ENCODE measurements at places on chromosomes 1 and 21.

- no peak for DNase-seq
These were observed 17.9 kb downstream of the FOXO6 start for GRCh38 chr1:41378999-41379737.

DNA sequence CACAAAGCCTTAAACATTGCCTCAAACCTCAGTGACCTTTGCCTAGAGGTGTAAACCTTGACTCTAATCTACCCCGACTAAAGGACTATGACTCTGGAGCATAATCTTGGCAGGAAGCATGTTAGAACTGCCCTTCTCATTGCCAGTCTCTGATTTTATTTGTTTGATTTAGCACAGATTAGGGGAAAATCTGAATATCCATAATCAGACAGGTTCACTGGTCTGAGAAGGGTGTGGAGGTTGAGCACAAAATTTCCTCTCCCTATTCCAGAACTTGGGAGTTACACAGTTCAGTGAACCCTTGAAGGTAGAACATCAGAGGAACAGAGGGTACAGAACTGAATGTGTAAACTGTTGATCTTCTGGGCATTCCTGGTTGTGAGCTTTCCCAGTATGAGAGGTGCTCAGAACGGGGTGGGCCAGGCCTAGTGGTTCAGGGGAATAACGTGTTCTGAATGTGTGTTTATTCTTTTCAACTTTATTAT is 8.3 kb upstream of the PSMB4 start:
- DNase-seq = no peak

DNA sequence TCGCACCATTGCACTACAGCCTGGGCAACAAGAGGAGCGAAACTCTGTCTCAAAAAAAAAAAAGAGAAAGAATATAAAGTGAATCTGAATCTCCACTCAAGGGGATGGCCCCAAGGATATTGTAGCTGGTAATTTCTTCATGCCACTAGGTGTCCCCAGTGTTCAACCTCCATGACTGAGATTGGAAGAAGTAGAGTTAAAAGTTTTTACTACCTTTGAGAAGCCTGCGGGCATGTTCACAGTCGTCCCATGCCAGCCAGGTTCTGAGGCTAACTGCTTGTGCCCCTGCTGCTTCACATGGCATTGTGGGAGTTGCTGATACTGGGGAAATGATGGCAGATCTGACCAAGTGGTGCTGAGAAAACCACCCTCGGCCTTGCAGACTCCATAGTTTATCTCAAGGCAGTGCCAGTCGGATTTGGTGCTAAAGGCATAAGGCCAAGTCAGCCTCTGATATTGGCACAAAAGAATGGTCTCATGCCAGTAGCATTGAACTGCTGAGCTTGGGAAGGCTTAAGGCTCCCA is 10.8 kb upstream of the SHISA4 start:
- peak; percentile 46 for DNase-seq

GRCh38 chr21:29704719-29705118 is 235.1 kb downstream of the GRIK1 start:
- no peak for DNase-seq

GRCh38 chr1:85991261-85991660 is 165.3 kb downstream of the COL24A1 start:
- no peak for DNase-seq

DNA sequence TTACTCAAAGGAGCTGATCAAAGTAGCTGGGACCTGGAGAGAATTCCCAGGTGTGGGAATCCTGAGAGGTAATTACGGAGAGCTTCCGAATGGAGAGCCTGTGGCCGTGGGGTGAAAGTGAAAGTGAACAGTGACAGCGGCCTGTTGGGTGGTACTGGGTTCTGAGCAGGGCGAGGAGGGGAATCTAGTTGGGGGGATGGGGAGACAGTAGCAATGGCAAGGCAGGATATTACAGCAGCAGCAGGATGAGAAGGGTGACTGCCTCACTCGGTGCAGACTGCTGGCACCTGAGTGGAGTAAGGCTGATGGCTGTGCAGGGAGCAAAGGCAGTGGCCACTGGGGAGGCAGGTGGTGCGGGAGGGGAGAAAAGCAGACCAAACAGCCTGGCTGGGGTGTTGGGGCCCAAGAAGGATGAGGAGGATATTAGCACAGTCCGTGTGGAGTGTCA is 70.3 kb upstream of the PRDX6 start:
- no peak for DNase-seq

GRCh38 chr1:246724731-246725095 is 504 bp downstream of the SCCPDH start:
- DNase-seq = no peak

GRCh38 chr1:225533238-225533637 is 105.4 kb upstream of the LBR start:
- DNase-seq = no peak

DNA sequence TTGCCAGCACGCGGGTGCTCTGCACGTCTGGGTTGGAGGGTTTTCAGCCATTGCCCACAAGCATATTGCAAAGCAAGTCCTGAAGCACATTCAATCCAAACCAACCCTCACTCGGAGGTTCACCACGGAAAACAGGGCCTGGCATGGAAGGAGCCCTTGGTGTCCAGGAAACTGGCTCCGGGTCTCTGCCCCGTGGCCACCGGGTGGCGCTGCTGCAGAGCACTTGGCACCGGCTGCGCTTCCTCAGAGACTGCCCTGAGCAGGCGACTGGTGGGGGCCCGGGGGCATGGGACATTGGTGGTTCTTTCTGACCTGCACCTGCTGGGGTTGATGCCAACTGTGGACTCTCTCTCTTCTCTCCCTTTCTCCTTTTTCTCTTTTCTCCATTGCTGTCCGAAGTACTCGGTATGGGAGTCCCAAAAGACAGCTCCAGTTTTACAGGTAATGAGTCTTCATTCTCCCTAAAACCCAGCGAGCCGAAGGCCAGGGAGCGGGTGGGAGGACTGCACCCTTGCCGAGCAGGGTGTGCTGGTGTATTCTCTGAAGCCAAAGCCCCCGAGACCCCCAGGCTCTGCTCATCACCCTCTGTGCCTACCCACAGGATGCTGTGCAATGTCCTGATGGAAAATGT is 4.1 kb upstream of the KCNAB2 start:
- DNase-seq = no peak

DNA sequence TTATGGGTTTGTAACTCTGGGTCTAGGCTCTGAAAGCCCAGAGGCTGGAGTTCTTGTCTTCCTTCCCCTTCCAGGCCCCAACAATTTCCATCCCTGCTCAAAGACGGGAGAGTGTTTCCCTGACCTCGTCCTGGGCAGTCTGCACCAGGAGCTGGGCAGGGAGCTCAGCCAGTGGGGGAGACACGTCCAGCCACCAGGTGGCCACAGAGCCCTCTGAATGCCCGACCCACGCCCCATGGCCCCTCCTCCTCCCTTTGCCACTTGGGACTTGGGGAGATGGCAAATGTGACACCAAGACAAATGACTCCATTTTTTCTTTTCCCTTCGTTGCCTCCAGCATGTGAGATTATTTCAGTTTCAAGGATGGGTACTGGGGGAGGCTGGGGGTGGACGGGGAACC is 159.9 kb upstream of the AJAP1 start:
- DNase-seq = no peak

- DNase-seq = no peak
These were observed 19.7 kb upstream of the ADGRB2 start for GRCh38 chr1:31783846-31784245.

GRCh38 chr1:153510984-153511410 is 24.8 kb downstream of the S100A6 start:
- DNase-seq = peak; percentile 70

DNA sequence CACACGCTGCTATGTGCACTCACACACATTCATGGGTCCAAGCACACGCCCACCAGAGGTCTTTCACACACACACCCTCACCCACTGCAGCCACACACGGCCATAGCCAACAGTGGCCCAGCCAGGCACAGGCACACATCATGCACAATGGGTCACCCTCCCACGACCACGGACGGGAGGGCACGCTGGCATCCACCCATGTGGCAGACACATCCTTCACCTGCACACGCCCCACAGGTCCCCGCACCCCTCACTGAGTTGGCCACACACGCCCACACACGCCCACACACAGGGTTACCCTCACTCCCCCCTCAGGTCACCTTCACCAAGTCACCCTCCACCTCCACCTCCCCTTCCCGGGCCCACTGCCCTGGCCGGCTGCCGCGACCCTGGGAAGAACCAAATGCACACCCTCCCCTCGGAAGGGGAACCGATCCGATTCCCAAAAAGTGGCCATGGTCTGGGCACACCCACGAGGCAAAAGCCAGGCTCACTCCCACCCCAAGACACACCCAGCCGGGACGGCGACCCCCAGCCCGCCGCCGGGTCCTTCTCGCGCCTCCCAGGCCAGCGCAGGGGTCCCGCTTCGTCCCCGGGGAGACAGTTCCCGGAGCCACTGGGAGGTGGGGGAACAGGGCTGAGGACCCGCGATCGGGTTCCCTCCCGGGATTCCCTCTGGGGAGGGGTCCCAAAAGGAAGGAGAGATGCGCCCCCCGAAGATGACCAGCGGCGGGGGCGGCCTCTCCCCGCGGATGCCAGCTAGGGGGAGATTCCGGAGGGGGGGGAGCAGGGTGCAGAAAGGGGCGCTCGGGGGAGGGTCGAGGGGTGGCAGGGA is 860 bp downstream of the SDC3 start:
- no peak for DNase-seq

- DNase-seq = no peak
These were observed 2.0 kb downstream of the EFHD2 start for GRCh38 chr1:15411593-15412137.

DNA sequence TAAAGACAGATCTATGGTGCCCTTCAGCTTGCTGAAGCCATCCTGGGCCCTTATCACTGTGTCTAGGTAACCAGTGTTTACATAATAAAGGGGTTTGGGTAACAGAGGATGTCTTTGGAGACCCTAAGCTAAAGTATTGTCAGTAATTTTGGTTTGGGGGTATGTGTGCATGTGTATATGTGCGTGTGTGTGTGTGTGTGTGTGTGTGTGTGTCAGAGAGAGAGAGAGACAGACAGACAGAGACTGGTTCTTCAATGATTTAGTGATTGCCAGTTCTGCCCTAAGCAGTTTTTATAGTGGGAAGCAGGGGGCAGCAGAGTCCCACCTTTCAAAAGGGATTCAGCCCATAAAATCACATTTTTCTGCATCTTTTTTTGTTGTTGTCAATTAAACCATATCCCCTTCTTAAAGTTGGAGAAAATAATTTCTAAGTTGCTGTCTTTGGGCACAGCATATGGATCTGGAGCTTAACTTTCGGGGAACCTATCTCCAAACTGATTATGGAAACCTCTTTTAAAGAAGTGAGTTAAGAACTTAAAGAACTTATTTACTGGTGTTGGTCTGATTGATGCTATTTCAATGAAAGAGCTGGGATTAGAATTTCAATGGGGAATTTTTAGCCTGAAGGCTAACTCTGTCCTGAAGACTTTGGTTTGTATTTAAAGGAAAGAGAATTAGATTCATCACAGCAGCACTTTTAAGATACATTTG is 51.1 kb downstream of the ZNF326 start:
- DNase-seq = peak; percentile 8

GRCh38 chr1:25123551-25123950 is 108.8 kb downstream of the SYF2 start:
- no peak for DNase-seq

DNA sequence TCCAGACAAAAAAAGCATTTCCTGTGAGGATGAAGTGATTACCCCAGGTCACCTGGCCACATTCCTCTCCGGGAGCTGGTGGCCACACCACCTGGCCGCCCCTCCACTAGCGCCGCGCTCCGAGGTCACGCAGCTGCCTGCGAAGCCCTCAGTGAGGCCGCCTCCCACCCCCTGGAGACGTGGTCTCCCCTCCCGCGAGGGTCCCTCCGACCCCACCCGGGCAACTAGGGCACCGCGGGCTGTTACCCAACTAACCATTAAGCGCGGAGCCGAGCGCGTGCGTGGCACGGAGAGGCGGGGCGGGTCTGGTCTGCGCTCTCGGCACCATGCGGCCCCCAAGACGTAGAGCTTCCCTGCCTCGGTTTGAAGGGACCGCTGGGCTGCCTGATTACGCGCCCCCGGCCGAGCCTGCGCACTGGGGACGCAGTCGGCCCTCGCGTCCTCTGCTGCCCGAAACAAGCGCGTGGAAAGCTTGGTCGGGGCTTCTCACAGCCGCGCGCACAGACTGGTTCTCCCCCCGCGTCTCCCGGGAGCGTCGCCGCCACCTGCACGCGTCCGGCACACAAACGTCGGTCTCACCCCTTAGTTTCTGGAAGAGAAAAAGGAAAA is 106.5 kb downstream of the SLC16A1 start:
- DNase-seq = no peak

DNA sequence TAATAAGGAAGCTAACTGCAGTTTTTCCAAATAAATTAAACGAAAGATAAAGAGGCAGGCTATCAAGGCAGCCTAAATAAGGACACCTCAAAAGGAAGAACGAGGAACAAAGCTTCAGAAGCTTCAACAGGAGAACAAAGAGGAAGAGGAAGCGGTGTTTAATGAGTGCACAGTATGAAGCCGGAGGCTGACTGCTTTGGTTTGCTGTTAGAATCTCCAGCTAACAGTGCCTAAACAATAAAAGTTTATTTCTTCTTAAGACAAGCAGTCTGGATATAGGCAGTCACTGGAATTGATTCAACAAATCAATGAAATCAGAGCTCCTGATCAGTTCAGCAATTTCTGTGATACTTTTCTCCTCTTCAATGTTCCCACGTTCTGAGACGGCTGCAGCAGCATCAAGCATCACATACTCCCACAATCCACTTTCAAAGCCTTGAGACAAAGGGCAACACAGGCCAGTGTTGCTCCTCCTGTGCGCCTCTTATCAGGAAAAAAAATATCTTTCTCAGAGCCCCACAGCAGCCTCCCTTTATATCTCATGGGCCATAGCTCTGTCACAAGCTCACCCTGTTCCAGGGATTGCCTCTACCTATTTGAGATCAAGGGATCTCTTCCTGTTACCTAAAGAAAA is 365.6 kb upstream of the ST6GALNAC5 start:
- no peak for DNase-seq

DNA sequence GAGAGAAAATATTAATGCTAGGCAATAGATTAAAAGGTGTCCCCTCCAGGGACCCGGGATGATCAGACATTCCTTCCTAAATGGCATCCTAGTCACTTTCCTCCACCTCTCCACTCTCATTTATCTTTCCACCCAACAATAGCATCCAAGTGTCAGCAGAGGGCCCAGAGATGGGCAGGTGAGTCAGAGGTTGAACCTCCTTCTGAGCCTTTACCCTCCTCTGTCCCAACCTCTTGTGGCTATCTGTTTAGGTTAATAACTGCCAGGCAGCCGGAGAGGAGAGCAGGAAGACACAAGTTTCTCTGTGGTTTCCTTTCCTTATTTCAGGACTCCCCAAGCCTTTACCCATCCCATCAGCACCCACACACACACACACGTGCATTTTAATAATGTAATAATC is 4.1 kb downstream of the GJA5 start:
- DNase-seq = no peak

DNA sequence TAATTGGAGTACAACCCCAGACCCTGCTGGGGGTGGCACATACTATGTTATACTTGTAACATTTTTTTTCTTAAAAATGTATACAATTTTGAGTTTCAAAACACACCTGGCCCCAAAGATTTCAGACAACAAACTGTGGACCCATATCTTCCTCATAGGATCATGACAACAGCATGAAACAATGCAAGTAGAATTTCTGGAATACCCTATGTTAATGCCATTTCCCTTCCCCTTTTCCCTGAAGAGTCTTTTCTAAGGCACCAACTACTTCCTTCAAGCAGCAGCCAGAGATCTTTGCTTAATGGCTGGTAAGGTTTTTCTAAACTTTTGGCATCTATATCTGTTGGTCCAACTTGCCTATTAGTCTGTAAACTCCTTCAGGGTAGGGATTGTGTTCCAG is 99.9 kb upstream of the SERBP1 start:
- no peak for DNase-seq

GRCh38 chr1:159675046-159675445 is 39.3 kb downstream of the CRP start:
- DNase-seq = no peak

- no peak for DNase-seq
These were observed 34.7 kb upstream of the RIPK4 start for GRCh38 chr21:41801321-41802197.

GRCh38 chr1:181765451-181766026 is 282.2 kb downstream of the CACNA1E start:
- no peak for DNase-seq
